ENCODE measurements at places on chromosomes 5 and 9.

DNA sequence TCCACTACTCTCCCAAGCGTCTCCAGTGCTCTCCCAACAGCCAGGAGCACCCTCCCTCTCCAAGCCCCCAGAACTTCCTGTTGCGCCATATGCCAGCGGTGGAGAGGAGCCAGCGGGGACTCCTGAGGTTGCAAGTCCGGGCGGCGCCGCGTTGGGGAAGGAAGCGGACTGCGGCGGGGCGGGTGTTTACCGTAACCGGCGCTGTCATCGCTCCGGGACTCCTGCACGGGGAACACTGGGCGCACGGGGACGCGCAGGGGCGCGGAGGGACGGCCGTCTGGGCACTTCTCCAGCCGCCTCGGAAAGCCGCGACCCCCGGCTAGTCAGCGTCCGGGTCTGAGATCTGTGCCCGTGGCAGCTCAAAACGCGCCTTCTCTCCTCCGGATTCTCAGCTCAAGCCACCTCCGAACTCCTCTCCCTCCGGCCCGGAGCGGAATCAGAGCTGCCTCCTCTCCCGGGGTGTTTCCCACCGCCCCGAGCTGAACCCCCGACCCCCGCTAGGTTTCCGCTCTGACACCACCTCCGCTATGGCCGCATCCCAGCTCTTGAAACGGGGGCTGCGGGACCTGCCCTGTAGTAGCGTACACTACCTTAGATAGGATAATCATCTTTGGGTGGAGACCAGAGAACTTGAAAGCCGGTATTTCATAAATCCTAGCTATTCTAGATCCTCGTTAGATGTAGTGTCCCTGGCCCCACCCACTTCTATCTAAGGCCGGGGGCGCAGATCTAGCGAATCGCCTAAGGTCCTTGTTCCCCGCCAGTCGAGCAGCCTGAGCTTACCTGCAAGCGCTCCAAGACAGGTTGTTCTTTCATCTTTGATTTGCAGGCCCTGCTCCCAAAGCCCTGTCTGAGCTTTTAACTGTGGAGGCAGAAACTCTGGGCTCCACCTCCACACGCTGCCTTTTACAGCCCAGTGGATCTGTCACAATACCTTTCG lies at the start of gene TRPM6:
Gene TRPM6, minus strand, starts transcription at position 881 of the 940 bp plus-strand sequence. Its CDS starts 65 bp downstream, at position 816.
- DNase-seq: peak; percentile 74

- DNase-seq: no peak
Measured at GRCh38 chr5:77853353-77853907, 77.3 kb upstream of the TBCA start.

- DNase-seq: no peak
Measured at GRCh38 chr5:155631116-155631515, 617.6 kb downstream of the KIF4B start.

- DNase-seq: no peak
Measured at GRCh38 chr5:7364226-7364875, 31.6 kb upstream of the ADCY2 start.

DNA sequence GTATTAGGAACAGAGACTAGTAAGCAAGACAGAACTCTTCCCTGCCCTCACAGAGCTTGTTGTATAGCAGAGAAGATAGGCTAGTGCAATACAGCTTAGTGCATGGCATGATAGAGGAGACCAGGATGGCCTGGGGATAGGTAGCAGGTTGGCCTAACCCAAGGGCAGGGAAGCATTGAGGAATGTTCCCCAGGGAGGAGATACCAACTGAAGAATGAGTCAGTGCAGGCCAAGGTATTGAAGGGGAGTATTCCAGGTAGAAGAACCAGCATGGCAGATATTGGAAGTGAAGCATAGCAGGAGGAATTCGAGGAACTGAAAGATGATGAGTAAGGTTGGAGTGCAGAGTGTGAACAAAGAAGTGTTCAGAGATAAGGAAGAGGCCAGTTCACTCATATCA lies 138.6 kb upstream of the DHFR start:
- no peak for DNase-seq

DNA sequence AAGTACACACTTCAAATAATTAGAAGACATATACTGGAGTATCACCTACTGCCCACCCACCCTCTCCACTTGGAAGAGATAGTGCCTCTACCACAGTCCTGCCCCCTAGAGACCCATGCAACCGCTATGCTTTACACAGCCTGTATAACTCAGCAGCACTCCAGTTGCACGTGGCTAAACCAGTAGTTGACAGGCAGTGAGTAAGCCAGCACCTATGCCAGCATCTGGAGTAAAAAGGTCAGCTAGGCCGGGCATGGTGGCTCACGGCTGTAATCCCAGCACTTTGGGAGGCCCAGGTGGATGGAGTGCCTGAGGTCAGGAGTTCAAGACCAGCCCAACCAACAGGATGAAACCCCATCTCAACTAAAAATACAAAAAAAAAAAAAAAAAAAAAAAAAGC lies 356.4 kb downstream of the NR2F1-AS1 start:
- DNase-seq: no peak

Data from left lobe of liver (tissue), 2 donors.